Left ventricle myocardium inferior (tissue), 1 donor: ENCODE measurements at places on chromosomes 7 and 10. TPM values are rescaled to one million over a fixed set of nuclear protein-coding genes. Genes with fewer than 3 reads are reported as not detected.

DNA sequence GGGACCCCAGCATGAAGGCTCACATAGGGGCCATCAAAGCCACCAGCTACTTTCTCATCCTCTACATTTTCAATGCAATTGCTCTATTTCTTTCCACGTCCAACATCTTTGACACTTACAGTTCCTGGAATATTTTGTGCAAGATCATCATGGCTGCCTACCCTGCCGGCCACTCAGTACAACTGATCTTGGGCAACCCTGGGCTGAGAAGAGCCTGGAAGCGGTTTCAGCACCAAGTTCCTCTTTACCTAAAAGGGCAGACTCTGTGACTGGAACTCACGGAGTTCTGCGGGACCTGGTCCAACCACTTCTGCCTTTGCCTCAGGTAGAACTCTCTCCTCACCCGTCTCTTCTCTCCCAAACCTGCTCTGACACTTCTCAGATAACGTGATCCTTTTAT lies 945 bp downstream of the TAS2R40 start:
- no peak overlapping the region for H3K4me3 ChIP-seq
- H3K4me1 ChIP-seq: peaks cover 2% of the 10 kb centered on the region
- DNase-seq: peak; percentile 26
- H3K27ac ChIP-seq: no peak overlapping the region
- H3K36me3 ChIP-seq: no peaks in the 10 kb centered on the region

DNA sequence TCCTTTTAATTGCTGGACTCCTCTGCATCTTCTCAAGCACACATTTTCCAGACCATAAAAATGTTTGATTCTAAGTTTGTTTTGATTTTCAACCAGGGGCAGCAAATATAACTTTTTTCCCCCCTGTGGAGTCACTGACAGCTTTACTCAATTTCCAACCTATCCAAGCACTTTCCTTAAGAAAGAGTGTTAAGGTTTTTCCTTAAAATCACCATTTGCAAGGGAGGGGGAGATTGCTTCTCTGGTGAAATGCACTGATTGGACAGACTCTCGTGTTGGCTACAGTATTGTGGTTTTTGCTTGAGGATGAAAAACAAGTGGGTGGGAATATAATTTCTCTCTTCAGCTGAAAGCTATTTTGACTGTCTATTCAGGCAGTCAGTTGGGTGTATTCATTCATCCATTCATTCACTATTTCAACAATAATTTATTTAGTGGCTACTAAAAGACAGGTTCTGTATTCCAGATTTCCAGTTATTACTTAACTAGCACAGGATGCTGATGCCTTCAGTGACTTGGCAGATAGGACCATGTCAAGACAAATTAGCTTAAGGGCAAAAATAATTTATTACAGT lies 146.3 kb downstream of the BAMBI start:
- no peak overlapping the region for H3K4me3 ChIP-seq
- H3K27me3 ChIP-seq: no peaks in the 10 kb centered on the region
- no peaks in the 10 kb centered on the region for H3K36me3 ChIP-seq
- no peaks in the 10 kb centered on the region for H3K4me1 ChIP-seq

GRCh38 chr10:70763567-70763966 lies 21.6 kb downstream of the TBATA start:
- peaks cover 7% of the 10 kb centered on the region for H3K4me1 ChIP-seq
- no peak for DNase-seq
- no peak overlapping the region for H3K4me3 ChIP-seq
- H3K27ac ChIP-seq: no peak overlapping the region

Gene TAS2R40
- total RNA-seq: not detected

Gene TAC1
- not detected for total RNA-seq

DNA sequence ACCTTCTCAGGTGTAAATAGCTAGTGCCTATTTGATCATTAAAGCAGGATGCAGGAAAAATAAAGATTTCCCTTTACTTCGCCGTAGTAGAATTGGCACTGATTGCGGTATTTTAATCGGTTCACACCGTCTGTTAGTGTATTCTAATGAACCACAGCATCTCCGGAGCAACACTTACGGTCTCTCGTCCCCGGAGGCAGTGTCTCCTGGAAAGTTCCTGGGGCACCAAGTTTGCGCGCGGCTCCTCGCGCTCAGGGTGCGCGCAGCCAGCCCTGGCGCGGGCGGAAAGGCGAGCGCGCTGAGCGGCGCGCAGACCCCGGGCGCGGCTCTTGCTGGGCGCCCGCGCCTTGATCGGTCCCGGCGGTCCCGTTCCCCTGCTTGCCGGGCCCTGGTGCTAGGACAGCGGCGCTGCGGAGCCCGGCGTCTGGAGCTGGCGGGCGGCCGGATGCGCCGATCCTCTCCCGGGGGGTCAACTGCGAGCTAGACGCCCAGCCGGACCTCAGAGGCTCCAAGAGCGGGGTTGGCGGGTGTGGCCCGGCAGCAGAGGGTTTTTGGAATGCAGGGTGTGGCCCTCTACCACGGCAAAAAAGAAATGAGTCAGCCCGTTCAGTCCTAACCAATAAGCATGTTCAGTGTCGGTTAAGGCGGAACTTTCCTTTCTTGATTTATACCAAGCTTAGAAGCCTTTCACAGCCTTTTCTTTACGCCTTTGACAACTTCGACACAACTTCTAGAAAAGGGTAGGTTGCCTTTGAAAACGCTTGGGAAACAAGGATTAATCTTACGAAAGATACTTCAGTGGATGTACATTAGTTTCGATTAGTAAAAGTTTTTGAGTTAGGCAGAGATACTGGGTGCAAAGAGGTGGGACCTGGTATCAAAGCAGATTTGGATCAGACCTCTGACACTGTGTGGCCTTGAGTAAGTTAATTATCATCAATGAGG lies 166.8 kb upstream of the ASAH2 start:
- H3K27me3 ChIP-seq: no peaks in the 10 kb centered on the region
- DNase-seq: peak; percentile 79
- H3K36me3 ChIP-seq: no peaks in the 10 kb centered on the region
- H3K27ac ChIP-seq: peak overlapping the region; percentile 82

GRCh38 chr7:8531991-8532515 lies 98.6 kb downstream of the NXPH1 start:
- no peak overlapping the region for H3K27ac ChIP-seq
- H3K4me3 ChIP-seq: no peak overlapping the region
- no peaks in the 10 kb centered on the region for H3K4me1 ChIP-seq
- no peak for DNase-seq

DNA sequence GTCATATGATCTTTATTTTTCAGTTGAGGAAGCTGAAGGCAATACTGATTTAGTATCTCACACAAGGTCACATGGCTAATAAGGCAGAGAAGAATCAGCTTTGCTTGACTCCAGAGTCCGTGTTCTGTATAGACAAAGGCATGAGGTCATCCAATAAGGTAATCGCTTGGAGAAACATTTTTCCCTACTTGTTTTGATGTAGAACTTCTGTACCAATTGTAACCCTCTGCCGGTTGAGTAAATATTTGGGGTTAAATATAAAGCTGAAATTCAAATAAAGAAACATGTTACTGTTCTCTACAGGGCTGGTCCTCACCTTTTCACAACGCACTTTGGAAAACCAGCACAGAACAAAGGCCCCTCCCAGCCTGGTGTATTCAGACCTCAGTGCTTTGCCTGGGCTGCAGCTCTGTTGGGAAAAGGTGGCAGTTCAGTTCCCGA lies 83.0 kb upstream of the INSYN2A start:
- H3K27me3 ChIP-seq: no peaks in the 10 kb centered on the region
- H3K4me3 ChIP-seq: no peak overlapping the region
- DNase-seq: no peak
- H3K4me1 ChIP-seq: no peaks in the 10 kb centered on the region
- H3K27ac ChIP-seq: no peak overlapping the region

GRCh38 chr10:94183666-94184264 lies 179.0 kb downstream of the NOC3L start:
- no peak overlapping the region for H3K4me3 ChIP-seq
- H3K27me3 ChIP-seq: no peaks in the 10 kb centered on the region
- DNase-seq: no peak
- no peaks in the 10 kb centered on the region for H3K36me3 ChIP-seq

Gene ODAD2
- total RNA-seq: 0.58 TPM

GRCh38 chr10:67306588-67307205 lies 380.9 kb downstream of the LRRTM3 start:
- no peak overlapping the region for H3K4me3 ChIP-seq
- H3K27me3 ChIP-seq: no peaks in the 10 kb centered on the region
- no peaks in the 10 kb centered on the region for H3K36me3 ChIP-seq

Gene ZNF511
- total RNA-seq: 40.5 TPM

DNA sequence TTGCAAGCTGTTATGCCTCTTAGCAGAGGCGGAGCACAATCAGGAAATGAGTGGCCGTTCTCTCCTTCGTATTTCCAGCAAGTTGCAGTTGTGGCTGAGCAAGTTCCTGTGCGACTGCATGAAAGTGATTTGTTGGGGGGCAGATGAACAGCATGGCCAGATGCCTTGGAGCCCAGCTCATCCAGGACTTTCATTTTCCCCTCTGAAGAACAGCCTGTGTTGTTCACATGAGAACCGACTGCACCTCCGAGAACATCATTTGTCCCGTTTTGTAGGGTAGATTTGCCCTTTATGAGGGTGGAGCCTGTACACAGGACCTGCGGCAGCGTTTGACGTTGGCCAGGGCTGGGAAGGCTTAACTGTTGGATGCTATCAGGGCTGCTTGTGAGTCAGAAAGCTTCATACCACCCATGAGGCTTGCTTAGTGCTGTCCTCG lies 4.4 kb downstream of the BAG3 start:
- H3K4me1 ChIP-seq: peaks cover 89% of the 10 kb centered on the region
- DNase-seq: peak; percentile 46
- no peaks in the 10 kb centered on the region for H3K36me3 ChIP-seq
- no peaks in the 10 kb centered on the region for H3K27me3 ChIP-seq
- H3K4me3 ChIP-seq: peak overlapping the region; percentile 82
- peak overlapping the region; percentile 94 for H3K27ac ChIP-seq

GRCh38 chr7:14900051-14900450 lies 2.5 kb downstream of the DGKB start:
- peaks cover 4% of the 10 kb centered on the region for H3K27me3 ChIP-seq
- no peak overlapping the region for H3K27ac ChIP-seq
- no peak for DNase-seq
- no peak overlapping the region for H3K4me3 ChIP-seq
- H3K4me1 ChIP-seq: peaks cover 16% of the 10 kb centered on the region

GRCh38 chr7:113460067-113460466 lies 341.7 kb upstream of the SMIM30 start:
- no peaks in the 10 kb centered on the region for H3K4me1 ChIP-seq
- no peaks in the 10 kb centered on the region for H3K36me3 ChIP-seq
- DNase-seq: no peak
- no peaks in the 10 kb centered on the region for H3K27me3 ChIP-seq
- H3K27ac ChIP-seq: no peak overlapping the region
- no peak overlapping the region for H3K4me3 ChIP-seq

Gene WEE2
- total RNA-seq: not detected

DNA sequence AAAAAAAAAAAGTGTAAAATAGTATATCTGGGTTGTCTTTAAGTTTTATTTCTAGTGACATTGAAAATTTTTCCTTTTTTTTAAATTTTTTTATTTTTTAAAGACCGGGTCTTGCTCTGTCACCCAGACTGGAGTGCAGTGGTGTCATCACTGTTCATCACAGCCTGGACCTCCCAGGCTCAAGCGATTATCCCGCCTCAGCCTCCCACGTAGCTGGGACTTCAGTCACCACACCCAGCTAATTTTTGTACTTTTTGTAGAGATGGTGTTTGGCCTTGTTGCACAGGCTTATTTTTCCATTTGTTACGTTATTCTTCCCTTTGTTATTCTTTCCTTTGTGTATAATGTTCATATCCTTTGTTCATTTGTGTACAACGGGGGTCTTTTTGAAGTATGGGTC lies 30.1 kb downstream of the TSPAN14 start:
- no peak for DNase-seq
- no peaks in the 10 kb centered on the region for H3K27me3 ChIP-seq
- no peak overlapping the region for H3K4me3 ChIP-seq
- peak overlapping the region; percentile 22 for H3K27ac ChIP-seq
- peaks cover 4% of the 10 kb centered on the region for H3K36me3 ChIP-seq

GRCh38 chr7:55105952-55106351 lies 87.1 kb downstream of the EGFR start:
- H3K27me3 ChIP-seq: no peaks in the 10 kb centered on the region
- H3K4me3 ChIP-seq: no peak overlapping the region
- no peaks in the 10 kb centered on the region for H3K36me3 ChIP-seq
- peaks cover 35% of the 10 kb centered on the region for H3K4me1 ChIP-seq
- DNase-seq: no peak

Gene LEP
- 0.14 TPM for total RNA-seq

DNA sequence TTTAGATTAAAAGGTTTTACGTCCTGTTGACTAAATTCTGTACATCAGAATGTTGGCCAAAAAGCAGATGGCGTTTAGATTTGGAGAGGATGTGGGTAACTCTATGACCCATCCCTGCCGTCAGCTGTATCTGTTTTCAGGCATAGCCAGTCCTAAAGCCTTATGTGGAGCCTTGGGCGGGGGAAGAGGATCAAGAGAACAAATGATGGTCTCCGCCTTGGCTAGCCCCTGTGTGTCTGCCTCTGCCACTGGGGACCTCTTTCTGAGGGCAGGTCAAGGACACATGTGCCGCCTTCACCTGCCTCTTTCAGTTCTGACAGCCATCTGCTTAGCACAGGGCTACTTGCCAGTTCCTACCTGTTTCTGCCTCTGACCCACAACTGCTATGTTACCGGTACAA lies 24.1 kb downstream of the PDSS1 start:
- H3K4me3 ChIP-seq: no peak overlapping the region
- H3K4me1 ChIP-seq: no peaks in the 10 kb centered on the region
- no peak for DNase-seq
- no peak overlapping the region for H3K27ac ChIP-seq
- H3K36me3 ChIP-seq: peaks cover 62% of the 10 kb centered on the region

Gene MCM10
- total RNA-seq: 0.08 TPM

DNA sequence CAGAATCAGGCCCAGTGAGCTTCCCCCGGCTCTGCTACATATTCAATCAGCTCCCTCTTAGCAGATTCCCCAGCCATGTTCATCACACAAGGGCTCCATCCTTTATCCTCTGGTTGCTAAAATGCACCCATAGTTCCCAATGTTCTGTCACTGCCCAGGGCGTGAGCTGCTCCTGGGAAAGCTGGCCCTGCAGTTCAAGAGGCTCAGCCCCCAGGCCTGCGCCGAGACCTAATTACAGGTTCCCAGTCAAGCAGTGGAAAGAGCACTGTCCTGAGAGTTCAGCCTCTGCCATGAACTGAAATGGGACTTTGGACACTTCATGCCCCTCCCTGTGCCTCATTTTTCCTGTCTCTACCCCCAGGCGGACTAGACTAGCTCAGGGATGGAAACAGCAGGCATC lies 75.6 kb downstream of the GPR26 start:
- H3K36me3 ChIP-seq: no peaks in the 10 kb centered on the region
- H3K4me3 ChIP-seq: no peak overlapping the region
- no peak for DNase-seq
- H3K27ac ChIP-seq: no peak overlapping the region
- H3K27me3 ChIP-seq: peaks cover 35% of the 10 kb centered on the region
- H3K4me1 ChIP-seq: no peaks in the 10 kb centered on the region

GRCh38 chr7:63521-64021 lies 128.8 kb upstream of the FAM20C start:
- H3K27ac ChIP-seq: no peak overlapping the region
- no peaks in the 10 kb centered on the region for H3K27me3 ChIP-seq
- peak; percentile 37 for DNase-seq
- no peaks in the 10 kb centered on the region for H3K36me3 ChIP-seq
- no peak overlapping the region for H3K4me3 ChIP-seq
- peaks cover 18% of the 10 kb centered on the region for H3K4me1 ChIP-seq

- peak overlapping the region; percentile 55 for H3K27ac ChIP-seq
- H3K27me3 ChIP-seq: no peaks in the 10 kb centered on the region
- DNase-seq: peak; percentile 58
- H3K4me1 ChIP-seq: peaks cover 49% of the 10 kb centered on the region
- H3K36me3 ChIP-seq: no peaks in the 10 kb centered on the region
These were observed 178.4 kb downstream of the ARHGAP12 start for GRCh38 chr10:31749981-31750840.

- no peak for DNase-seq
- H3K36me3 ChIP-seq: peaks cover 44% of the 10 kb centered on the region
- H3K4me3 ChIP-seq: no peak overlapping the region
- H3K27me3 ChIP-seq: no peaks in the 10 kb centered on the region
- no peak overlapping the region for H3K27ac ChIP-seq
These were observed 24.7 kb downstream of the PDGFA start for GRCh38 chr7:494906-495305.
